Activated CD8-positive, alpha-beta memory T cell treated with anti-CD3 and anti-CD28 coated beads, Interleukin-2, amount 50 U/mL, for 48 hours (primary cell): ENCODE measurements at places on chromosomes 5 and 9.

- no peak for DNase-seq
Observed at GRCh38 chr5:3277590-3278196, 317.9 kb upstream of the IRX1 start.

- no peak for DNase-seq
Observed at GRCh38 chr5:135596157-135596763, 17.5 kb upstream of the CXCL14 start.

DNA sequence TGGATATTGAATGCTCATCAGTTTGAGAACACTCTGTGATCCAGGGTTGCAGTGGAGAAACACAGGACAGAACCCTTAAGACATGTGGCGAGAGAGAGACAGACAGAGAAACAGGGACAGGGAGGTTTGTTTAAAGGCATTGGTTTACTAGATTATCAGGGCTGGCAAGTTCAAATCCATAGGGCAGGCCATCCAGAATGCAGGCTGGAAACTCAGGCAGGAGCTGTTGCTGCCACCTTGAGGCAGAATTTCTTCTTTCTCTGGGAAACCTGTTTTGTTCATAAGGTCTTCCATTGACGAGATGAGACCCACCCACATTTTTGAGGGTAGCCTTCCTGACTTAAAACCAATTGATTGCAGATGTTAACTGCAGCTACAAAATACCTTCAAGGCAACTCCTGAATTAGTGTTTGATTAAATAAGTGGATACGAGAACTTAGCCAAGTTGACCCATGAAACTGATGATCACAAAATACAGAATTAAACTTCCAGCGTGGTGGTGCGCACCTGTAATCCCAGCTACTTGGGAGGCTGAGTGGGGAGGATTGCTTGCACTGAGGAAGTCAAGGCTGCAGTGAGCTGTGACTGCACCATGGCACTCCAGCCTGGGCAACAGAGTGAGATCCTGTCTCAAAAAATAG lies 55.9 kb downstream of the NSUN2 start:
- DNase-seq: no peak

DNA sequence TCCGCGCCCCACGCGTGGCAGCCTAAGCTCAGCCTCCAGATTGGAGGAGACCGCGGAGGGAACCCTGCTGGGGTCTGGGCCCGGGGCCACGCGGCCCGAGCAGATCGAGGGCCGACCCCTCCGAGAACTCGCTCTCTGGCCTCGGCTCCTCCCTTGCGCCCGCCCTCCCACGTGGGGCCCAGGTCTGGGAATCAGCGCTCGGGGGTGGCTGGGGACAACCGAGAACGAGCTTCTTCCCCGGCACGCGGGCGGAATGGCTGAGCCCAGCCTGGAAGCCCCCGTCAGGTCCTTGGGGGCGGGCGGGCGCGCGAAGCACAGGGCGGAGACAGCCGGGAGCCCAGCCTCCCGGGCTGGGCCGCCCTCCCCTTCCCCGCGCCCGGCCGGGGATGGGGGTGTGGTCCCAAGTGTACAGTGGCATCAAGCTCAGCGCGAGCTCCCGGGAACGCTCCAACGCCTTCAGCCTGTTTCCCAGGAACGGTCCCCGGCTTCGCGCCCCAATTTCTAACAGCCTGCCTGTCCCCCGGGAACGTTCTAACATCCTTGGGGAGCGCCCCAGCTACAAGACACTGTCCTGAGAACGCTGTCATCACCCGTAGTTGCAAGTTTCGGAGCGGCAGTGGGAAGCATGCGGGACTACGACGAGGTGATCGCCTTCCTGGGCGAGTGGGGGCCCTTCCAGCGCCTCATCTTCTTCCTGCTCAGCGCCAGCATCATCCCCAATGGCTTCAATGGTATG lies at the start of gene SLC22A4:
Gene SLC22A4, plus strand, starts transcription at position 403 of the 736 bp plus-strand sequence. Its CDS starts 223 bp downstream, at position 626.
- peak; percentile 93 for DNase-seq

DNA sequence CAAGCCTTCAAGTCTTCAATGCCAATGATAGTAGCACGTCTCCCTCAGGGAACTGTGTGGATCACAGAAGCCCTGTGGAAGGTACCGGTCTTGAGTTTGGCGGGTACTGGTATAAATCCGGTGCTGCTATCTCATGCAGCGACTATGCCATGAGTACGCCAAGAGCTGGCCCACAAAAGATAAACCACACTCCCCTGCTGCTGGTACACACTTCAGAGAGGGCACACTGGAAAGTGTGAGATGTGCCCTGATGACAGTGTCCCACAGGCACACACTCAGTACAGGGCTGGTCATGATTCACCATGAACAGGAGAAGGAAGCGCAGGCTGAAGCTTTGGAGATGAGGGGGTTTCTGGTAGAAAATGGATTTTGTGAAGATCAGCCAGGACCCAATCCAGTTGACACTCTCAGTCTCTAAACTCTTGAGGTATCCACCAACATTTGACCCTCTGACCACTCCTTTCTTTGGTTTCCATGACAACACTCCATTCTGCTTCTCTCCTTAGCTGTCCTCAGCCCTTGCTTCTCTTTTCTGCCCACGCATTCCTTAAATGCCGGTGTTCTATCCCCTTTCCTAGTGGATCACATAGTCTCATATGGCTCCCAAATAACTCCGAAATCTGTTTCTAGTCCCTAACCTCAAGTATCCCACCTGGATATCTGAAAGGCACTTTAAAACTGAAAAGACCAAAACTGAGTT lies 5.1 kb downstream of the AMACR start:
- no peak for DNase-seq

DNA sequence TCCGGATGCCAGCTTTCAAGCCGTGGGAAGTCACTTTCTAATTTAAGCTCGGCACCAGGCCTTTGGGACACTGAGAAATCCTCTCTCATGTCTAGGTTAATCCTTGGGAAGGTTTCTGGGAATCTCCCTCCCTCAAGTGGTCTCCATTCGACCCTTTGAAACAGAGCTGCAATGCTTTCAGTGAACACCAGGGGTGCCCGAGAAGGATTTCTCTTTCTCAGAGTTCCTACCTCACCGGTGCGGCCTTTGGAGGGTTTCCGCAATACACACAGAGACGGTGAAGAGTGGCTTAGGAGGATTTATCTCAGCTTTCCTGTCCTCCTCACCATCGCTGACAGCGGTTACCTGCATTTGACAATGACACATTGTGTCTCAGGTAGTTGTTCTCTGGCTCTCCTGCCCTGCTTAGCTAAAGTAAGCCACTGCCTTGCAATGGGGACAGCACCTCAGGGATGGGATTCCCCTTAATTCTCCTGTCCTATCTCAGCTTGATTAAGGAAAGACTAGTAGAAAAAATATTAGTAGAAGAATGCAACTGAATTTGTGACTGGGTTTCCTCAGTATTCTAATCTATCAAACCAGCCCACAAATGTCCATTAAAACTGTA lies 180.6 kb downstream of the GABRG2 start:
- no peak for DNase-seq

DNA sequence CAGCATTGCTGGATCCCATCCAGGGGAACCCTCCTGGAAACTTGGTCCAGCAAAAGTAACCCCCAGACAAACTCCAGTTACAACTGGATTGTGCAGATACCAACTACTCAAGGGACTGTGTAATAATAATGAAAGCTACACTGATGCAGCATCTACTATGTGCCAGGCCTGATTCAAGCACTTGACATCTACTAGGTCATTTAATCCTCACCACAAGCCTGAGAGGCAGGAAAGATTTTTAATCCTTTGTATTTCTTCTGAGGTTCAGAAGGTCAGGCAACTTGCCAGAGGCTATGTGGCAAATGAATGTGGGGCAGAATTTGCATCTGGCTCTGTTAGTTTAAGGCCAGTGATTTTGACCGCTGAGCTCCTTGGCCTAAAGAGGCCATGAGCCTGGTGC lies 29.5 kb upstream of the FOXI1 start:
- peak; percentile 13 for DNase-seq

GRCh38 chr9:90641086-90641485 lies 1.5 kb downstream of the DIRAS2 start:
- no peak for DNase-seq

- DNase-seq: no peak
Observed at GRCh38 chr9:95316794-95317118, 753 bp downstream of the FANCC start.

DNA sequence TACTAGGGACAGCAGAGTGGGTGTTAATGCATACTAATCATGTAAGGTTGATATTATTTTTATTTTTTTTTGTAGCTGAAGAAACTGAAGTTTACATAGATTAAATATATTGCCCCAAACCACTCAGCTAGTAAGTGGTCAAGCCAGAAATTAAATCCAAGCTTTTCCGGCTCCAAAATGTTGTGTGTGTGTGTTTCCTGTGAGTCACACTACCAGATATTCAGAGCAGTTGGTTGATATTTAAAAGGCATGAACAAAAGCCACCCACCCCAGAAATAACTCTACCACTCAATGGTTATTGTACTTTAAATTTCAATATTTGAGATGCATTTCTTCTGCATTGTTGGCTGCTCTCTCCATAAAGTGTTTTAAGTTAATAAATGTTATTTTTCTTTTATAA lies 29.5 kb downstream of the KCNN2 start:
- no peak for DNase-seq

GRCh38 chr5:92629574-92629973 lies 951.4 kb downstream of the NR2F1-AS1 start:
- no peak for DNase-seq

GRCh38 chr9:1639166-1639565 lies 376.0 kb upstream of the SMARCA2 start:
- DNase-seq: no peak

DNA sequence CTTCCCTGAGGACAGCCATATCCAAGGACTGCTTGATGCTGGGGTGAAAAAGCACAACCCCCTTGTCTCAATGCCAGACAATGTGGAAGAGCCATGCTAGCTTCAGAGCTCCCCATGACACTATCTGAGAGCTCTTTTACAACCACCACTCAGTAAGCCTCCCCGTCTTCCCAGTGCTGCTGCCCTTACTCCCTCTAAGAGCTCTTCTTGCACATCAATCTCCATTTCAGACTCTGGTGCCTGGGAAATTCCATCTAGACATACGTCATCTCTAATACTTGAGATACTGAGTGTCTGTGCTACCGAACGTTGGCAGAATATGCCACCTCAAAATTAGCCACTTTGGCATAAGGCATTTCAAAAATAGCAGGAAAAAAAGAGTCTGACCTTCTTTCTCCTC lies 94.5 kb downstream of the EDIL3 start:
- no peak for DNase-seq

DNA sequence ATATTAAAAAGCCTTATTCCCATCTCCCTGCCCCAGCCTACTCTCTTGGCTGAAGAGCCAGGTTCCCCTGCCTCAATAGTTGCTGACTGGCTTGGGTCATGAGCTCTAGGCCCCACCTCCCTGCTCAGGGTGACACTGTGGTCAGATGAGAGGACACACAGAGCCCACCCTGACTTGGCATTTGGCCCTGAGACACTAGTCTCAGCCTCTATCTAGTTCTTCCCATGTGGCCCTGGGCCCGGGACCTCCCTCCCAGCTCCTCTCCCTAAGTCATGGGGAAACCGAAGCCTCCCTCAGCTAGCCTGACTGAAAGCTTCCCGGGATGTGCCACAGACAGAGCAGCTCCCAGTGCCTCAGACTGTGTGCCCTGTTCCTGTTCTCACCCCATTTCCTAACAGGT lies 5.8 kb upstream of the MYOZ3 start:
- no peak for DNase-seq

GRCh38 chr5:135073761-135074345 lies 39.8 kb upstream of the PITX1 start:
- no peak for DNase-seq

DNA sequence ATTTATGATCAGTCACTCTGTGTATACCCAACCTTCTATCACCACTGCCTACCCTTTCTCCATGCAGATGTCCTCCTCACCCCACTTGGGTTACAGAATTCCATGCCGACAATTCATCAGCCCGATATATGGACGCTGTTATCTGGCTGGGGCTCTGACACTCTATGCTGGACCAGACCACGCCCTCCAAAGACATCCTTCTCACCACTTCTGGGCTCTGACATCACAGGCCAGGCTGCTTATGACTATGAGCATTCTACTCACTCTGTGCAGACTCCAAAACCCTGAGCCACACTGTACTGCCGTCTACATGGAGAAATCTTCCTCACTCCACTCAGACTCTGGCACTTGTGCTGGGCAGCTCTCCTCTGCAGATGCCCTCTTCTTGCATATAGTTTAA lies 7.6 kb upstream of the AK3 start:
- DNase-seq: no peak

DNA sequence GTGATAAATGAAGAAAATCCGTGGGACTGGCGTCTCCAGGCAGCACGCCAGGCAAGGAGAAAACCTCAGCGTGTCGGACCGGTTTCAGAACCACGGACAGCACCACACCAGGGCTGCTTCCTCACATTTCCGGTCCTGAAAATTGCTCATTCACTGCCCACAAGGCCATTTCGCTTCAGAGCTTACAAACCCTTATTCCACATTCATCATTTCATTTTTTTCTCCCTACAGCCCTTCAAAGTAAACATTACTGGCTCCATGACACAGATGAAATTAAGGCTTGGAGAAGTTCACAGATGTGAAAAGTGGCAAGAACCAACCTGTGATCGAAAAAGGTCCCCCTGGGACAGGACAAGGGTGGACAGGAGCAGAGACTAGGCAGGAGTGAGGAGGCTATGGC lies 1.5 kb upstream of the GPRIN1 start:
- peak; percentile 80 for DNase-seq

DNA sequence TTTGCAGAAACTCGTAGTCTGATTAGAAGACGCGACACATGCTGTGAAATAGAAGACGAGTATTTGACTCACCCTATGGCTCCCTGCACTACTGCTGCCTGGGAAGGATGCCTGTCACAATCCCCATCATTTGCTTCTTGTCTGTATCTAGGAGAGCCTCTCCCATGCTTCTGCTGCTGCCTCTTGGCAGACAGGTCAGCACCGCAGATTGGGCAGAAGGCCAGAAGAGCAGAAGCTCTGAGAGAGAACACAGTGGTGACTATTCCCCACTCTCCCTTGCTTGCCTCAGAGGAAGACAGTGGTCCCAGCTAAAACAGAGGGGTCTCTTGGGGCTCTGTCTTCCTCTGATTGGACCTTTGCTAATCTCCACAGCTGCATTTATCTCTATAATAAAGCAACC lies 84.0 kb upstream of the SMIM32 start:
- no peak for DNase-seq

GRCh38 chr5:61926911-61927310 lies 379.1 kb upstream of the KIF2A start:
- DNase-seq: no peak

DNA sequence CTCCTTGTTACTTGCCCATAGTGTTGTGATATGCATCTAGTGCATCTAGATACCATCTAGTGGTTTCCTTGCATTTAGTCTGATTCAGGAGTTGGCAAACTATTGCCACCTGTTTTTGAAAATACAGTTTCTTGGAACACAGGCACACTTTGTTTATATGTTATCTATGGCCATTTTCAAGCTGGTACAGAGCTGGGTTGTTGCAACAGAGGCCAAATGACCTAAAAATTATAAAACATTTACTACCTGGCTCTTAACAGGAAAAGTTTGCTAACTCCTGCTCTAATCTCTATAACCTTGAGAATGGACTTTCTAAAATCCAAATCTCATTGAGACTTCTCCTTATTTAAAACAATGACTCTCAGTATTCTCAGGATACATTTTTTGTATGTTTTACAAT lies 19.4 kb upstream of the FBXO38 start:
- DNase-seq: no peak
